ENCODE measurements at places on chromosomes 11 and 22. TPM values are rescaled to one million over a fixed set of nuclear protein-coding genes. Genes with fewer than 3 reads are reported as not detected.
A peak's percentile ranks its signal among the peaks of the same experiment; 100 is the strongest.

DNA sequence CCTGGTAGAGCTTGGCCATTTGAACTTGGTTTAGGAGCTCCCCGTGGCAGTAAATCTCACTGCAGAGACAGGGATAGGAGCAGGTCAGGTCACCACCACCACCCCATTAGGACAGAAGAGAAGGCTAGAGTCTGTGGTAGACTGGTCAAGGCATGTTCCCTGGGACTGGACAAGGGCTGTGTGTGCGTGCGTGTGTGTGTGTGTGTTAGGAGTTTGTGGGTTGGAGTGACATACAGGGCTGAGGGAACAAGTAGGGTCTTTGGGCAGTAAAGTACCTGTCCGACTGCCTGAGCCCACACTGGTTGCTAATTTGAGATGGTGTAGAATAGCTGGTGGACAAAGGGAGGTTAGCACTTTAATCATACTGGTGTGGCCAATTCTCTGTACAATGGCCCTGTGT is 16.1 kb downstream of the TREH start:
- DNase-seq: no peak

DNA sequence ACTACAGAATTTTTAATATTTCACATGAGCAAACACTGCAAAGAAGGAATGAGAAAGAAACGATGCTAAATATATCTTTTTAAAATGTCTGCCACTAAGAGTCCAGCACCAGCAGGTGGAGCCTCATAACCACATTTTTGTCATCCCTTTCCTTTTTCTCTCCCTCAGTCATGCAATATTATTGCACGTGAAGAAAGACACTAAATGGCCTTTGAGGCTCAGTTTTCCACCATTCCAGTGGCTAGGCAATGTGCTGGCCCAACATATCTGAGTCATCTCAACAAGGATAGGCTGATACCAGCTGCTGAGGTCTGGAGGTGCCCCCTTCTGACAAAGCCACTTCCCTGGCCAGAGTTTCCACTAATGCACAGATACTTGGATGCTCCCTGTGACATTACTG is 1.8 kb downstream of the ALKBH8 start:
- DNase-seq: peak; percentile 70

DNA sequence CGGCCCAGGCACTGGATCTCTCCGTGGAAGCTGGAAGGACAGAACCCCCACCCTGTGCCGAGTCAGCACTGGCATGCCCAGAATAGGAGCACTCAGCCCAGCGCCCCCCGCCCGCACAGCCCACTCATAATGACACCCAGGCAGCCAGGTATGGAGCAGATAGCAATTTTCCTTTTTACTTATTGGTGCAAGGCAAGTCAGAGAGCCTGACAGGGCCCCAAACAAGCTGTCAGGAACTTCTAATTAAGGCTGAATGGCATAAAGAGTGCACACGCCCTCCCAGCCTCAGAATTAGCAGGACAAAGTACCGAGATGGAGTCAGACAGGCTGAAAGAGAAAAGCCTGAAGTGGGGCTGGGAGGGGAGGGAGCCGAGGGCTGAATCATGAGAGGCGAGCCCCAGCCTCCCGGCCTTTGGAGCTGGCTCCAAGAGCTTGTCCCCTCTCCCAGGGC is 76.9 kb downstream of the DSCAML1 start:
- no peak for DNase-seq

SIPA1 gene
- total RNA-seq: 25.2 TPM

FAM227A gene
- total RNA-seq: 0.41 TPM

GRCh38 chr11:126857860-126858808 is 142.4 kb downstream of the KIRREL3 start:
- DNase-seq: peak; percentile 43

MCAT gene
- 35.6 TPM for total RNA-seq

GRCh38 chr11:36376888-36377758 is 81.0 kb downstream of the PRR5L start:
- no peak for DNase-seq

- no peak for DNase-seq
These were observed 25.7 kb downstream of the CASP5 start for GRCh38 chr11:104997288-104997687.

GRCh38 chr11:133381761-133382130 is 150.6 kb downstream of the OPCML start:
- DNase-seq: no peak

DNA sequence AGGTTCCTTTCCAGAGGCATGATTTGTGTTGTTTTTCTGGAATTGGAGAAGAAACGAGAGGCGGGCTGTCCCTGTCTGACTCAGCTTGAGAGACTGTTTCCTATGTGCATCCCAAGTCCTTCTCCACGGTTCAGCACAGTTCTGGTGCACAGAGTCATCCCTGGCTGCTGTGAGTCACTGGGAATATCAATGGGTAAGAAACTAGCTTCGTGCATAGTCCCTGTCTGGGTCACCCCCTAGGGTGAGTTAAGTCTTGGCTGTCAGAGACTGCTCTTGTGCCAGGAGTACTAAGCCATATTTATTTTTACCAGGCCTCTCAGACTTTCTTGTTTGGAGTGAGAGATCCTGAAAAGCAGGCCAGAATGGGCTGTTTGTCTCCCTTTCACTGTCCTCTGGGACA is 2.4 kb upstream of the LRP4 start:
- no peak for DNase-seq

CALCA gene
- total RNA-seq: not detected

- DNase-seq: no peak
These were observed 13.2 kb downstream of the PPM1F start for GRCh38 chr22:21939461-21939913.

- DNase-seq: no peak
These were observed 33.0 kb downstream of the ATXN10 start for GRCh38 chr22:45704648-45705047.

GRCh38 chr11:453564-453963 is 3.5 kb downstream of the PTDSS2 start:
- DNase-seq: no peak

DNA sequence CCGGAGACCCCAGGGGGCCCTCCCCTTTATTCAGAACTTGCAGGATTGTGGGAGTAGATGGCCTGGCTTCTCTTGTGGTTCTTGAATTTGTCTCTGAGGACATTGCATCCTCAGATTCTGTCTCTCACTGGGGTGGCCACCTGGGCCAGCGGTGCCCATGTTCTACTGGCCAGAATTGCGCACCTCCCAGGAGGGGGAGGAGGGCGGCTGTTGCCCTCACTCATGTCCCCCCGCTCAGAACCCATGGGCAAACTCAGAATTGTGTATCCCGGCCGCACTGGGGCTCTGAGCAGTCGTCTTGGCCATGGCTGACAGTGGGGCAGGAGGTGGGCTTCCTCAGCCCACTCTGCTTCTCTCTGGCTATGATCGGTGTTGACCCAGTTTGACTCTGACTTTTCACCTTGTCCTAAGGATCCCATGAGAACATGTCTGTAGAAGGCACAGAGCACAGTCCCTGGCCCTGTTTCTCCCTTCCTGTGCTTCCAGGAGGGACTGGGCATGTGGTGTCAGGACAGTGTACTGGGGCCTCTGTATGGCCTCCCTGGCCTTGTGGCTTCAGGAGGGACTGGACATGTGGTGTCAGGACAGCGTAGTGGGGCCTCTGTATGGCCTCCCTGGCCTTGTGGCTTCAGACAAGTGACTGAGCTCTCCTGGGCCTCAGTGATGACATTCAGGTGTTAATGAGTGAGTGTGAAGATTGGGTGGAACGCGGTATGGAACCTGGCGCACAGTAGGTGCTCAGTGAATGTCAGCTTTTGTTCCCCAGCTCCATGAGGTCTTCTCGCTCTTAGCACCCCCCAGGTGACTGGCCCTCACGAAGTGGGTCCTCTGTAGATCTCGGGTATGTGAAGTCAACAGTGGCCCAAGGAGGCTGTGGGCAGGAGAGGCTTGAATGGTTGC is 99.3 kb downstream of the TBC1D22A start:
- DNase-seq: no peak

- peak; percentile 75 for DNase-seq
These were observed 43.1 kb upstream of the PPARA start for GRCh38 chr22:46107089-46107664.

DNA sequence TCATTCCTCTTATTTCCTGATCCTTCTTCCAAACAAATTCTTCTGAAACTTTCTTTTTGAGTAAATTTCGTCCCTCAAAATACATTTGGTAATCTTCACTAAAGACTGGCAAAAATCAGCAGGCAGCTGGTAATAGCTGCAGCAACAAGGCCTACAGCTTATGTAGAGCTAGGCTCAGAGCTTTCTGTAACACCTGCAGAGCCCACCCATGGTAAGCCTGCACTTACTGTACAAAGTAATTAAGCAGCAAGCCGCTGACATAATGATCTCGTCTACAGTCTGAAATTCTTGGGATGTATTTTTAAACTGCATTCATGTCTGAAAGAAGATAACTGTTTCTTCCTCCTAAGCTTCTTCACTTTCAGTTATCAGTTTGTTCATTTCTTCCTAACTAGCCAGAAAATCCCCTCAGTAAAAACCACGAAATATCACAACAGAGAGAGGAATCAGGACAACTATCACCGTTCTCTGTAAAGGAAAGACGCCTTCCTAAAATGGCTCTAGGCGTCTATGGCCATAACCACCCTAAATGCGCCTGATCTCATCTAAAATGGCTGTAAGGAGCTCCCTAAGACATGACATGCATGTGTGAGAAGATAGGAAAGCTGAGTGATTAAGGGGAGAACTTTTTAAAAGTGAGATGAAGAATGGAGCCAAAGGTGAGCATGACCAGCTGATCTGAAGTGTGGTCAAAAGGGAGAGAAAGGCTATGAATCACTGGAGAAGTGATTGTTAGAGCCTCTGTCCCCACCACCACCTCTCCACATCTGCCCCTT is 56.2 kb downstream of the DENND5A start:
- peak; percentile 32 for DNase-seq

DNA sequence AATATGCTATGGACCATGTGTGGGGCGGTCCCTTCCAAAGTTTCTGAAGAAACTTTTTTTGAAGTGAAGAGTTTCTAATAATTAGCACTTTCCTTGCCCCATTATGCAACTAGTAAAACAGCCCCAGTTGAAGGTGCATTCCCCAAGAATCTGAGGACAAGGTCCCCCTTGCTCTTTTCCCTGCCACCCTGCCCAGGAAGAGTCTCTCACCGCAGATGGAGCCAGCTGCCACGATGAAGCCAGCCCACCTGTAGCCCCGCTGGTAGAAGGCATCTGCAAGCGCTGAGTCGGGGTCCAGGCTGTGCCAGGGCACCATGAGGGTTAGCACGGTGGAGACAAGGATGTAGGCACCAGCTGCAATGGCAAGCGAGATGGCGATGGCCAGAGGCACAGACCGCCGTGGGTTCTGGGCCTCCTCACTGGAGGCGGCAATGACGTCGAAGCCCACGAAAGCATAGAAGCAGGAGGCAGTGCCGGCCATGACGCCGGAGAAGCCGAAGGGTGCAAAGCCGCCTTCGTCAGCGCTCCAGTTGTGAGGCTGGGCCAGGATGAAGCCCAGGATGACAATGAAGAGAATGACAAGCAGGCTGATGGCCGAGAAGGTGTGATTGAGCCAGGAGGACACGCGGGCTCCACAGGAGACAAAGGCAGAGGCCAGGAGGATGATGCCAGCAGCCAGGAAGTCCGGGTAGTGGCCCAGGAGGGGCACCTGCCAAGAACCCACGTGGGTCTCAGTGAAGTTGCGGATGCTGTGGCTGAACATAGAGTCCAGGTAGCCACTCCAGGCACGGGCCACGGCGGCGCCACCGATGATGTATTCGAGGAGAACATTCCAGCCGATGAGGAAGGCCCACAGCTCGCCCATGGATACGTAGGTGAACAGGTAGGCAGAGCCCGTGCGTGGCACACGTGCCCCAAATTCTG is 1.5 kb downstream of the SLC7A4 start:
- DNase-seq: peak; percentile 71

DNA sequence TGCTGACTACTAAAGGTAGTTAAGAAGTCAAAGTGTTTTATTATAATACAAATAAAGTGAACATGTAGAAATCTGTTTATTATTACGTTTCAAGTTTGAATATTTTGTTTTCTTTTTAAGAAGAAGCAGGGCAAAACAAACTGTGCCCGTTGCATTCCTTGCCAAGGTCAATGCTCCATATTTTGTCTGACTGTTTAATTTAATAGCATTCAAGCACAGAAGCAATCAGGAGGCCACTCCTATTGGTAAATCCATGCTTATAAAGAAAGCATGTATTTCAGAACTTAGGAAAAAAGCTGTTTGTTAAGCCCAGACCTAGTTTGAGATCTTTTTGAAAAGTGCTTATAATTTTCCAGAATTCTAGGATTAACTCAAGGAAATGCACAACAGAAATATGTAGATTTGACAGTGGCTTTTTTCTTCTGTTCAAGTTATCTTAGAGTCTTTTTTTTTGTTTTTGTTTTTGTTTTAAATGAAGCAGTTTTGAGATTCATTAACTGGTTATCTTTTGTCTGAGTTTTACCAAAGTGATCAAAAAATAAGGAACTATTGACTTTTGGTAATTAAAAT is 51.7 kb downstream of the ARHGAP42 start:
- no peak for DNase-seq

- DNase-seq: no peak
These were observed 12.6 kb downstream of the MICALL1 start for GRCh38 chr22:37918580-37919270.

GRCh38 chr11:75245356-75246005 is 4.9 kb downstream of the TPBGL start:
- no peak for DNase-seq

DNA sequence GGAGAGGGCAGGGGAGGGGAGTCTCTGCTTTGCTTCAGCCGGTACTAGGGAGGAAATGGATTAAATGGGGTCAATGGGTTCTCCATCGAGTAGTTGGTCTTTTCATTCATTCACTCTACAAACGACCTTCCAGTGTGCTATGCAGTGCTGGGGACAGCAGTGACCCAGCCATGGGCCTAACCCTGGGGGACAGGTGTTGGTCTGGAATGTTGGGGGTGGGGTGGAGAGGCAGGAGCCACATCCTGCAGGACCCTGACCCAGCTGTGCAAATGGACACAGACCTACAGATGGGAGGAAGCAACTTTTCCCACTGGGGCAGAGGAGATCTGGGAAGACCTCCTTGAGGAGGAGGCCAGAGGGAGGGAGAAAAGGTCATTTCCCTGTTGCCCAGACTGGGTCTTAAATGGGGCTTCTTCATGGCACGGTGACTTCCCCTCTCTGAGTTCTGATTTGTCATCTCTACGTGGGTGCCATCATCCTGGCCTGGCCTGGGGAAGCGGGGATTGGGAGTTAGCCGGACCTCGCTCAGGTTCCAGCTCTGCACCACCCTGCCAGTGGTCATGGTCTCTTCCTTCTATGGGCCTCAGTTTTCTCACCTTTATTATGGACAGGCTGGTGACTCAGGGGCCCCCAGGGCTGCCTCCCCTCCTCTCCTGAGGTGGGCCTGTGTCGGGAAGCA is 2.0 kb downstream of the CYTH4 start:
- DNase-seq: no peak

MUC6 gene
- not detected for total RNA-seq

PRR33 gene
- total RNA-seq: not detected
